T-cell (primary cell): ENCODE measurements at places on chromosomes 2 and 18.

DNA sequence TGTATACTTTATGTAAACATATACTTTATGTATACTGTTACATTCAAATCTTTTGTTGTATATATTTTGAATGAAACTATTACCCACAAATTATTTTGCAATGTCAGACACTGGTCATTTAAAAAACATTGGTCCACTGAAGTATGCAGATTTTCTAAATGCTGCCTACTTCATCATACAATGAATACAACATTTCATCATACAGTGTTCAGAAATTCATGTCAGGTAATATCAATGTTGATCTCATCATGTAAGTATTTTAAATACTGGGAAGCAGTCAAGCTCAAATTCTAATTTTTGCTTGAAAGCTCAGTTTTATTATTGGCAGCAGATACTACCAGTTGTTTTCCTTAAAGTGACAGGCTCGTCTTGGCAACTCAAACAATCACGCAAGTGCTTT is 2.9 kb upstream of the STAT4 start:
- no peak for DNase-seq

DNA sequence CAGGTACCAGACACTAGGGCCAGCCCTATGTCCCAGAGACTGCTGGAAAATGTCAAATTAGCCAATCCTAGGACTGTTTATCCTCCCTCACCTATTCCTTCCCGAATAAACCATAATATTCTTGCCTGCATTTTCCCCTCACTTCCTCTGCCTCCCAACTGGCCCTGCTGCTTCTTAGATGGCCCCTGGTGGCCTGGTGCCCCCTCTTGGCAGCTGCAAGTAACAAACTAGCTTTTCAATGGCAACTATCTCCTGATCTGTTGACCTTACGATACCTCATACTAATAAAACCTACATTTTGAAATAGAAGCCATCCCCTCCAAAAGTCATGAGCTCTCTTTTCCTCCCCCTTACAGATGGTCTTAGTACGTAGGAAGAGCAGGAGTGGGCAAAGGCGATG is 132.0 kb downstream of the ALPK2 start:
- no peak for DNase-seq

- no peak for DNase-seq
These were observed 1.5 kb downstream of the EXOC6B start for GRCh38 chr2:72824224-72824842.

DNA sequence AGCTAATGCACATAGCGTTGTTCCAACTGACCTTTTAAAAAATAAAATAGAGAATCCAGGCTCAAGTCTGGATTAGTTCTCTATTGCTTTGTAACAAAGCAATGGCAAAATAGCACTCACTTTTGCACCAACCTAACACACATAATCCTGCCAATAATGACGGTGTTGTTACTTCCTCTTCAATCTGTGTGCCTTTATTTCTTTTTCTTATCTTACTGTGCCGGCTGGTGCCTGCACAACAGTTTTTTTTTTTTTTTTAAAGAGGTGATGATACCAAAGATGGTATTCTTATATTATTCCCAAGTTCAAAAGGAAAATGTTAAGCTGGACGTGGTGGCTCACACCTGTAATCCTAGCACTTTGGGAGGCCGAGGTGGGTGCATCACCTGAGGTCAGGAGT is 3.4 kb downstream of the PLB1 start:
- DNase-seq: no peak

- no peak for DNase-seq
These were observed 503.4 kb upstream of the VRK2 start for GRCh38 chr2:57543211-57543610.

GRCh38 chr2:118309257-118309945 is 221.1 kb downstream of the INSIG2 start:
- no peak for DNase-seq

- no peak for DNase-seq
These were observed 21.7 kb upstream of the BAZ2B start for GRCh38 chr2:159637988-159638501.

GRCh38 chr2:181121996-181122395 is 141.6 kb downstream of the UBE2E3 start:
- DNase-seq: no peak

DNA sequence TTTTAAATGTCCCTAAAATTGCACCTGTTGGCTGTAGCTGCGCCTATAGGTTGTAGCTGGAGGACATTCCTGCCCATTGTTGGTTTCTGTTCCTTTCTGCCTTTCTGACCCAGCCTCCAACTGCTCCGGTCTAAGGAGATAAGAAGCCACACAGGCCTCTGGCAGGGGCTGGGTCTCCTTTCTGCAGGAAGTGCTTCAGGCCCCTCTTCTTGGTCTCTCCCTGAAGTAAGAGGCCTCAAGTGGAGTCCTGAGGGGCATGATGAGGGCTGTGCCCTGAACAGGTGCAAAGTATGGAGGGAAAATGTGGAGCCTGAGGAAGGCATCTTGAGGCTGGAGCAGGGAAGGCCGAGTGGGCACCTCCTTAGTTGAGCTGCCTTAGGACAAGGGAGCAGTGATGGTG is 10.4 kb upstream of the SFTPB start:
- no peak for DNase-seq

GRCh38 chr2:45049569-45050336 is 40.5 kb upstream of the SIX2 start:
- no peak for DNase-seq

DNA sequence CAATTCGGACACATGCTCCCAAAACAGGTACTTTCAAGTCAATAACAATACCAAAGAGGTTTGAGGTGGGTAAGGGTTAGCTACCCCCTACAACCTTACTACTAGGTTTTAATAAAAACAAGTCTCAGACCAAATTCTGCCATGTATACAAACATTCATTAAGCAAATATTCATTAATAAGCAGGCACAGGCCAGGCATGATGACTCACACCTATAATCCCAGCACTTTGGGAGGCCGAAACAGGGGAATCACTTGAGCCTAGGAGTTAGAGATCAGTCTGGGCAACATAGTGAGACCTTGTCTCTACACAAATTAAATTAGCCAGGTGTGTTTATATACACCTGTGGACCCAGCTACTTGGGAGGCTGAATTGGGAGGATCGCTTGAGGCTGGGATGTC is 11.7 kb upstream of the ELAC1 start:
- DNase-seq: no peak

GRCh38 chr2:158837645-158838044 is 42.5 kb downstream of the DAPL1 start:
- DNase-seq: no peak

- DNase-seq: no peak
These were observed 210.1 kb downstream of the ZNF521 start for GRCh38 chr18:25141886-25142285.

DNA sequence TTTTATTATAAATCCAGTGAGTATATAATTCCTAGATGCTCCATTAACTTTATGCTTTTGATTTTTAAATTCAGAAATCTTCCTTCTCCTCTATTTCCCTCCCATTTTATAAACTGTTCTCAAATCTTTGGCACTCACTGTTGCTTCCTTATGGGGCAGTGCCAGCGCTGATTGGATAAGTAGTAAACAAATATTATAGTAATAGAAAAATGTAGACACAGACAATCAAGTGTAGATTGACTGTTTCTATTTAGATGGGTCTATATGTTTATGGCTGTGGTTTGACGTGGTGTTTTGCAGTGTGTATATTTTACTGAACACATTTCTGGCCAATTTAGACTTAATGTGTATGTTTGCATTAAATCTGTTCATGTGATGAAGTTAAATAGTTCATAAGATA is 36.6 kb downstream of the LYPD6B start:
- DNase-seq: no peak

GRCh38 chr2:221134718-221135117 is 437.4 kb downstream of the EPHA4 start:
- no peak for DNase-seq

DNA sequence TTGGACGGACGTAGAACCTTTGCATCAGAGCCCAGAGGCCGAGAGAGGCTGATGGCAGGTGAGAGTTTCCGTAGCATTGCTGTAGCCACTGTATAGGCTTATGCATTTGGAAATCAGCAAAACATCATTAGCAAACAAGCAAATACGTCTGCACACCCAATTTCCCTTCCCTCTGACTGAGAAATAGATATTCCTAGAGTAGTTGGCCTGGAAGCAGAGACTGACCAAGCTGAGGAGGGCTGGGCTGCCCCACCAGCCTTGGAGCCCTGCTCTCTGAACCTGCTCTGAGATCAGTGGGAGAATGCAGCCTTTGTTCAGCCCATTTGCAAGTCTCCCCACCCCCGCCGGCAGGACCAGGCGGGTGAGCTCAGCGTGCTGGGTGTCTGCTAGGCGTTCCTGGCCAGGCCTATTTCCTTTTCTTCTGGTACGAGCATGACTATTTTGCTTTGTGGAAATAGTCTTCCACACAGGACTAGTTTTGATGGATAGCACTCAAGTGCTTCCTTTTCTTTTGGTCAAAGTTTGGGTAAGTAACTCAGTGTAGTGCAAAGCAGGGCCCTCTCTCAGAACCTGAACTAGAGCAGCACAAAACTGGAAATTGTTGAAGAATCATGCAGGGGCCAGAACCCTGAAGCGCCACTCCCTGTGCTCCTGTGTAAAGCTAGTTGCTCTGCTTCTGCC is 21.9 kb upstream of the RNF149 start:
- peak; percentile 30 for DNase-seq

GRCh38 chr2:112244854-112245253 is 10.0 kb downstream of the ZC3H8 start:
- DNase-seq: no peak

DNA sequence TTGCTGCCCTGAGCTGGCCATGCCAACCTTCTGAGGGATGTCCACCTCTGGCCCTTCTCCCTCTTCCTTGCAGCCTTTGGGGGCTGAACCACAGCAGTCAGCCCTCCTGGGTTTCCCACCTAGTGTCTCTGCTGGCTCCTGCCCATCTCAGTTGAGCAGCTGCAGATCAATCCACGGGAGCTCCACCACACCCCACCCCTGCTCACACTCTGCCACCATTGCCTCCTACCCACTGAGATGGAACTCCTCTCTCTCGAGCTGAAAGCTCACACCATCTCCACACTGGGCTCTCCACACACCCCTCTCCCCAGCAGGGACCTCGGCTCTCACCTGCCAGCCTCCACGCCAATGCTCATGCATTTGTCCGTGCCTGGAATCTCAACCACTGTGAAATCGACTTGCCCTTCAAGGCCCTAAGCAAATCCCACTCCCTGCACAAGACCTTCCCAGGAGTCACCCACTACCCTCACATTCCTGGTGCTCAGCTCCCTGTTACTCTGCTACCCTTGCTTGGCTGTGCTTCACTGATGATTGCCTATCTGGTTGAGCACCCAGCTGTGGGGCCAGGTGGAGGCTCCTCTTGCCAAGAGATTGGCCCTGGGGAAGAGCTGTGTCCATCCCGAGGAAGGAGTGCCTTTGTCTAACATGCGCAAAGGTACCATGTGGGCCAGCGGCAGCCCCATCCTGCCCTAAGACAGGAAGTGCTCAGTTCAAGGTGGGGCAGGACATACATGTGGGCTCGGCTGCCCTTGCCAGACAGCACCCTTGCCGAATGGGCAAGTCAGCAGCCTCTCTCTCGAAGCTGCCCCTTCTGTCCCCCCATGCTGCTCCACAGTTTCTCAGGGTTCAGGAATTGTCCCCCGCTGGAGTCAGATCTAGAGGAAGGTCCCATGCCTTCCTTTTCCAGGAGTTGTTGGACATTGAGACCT is 208.7 kb downstream of the CYP26B1 start:
- DNase-seq: no peak

DNA sequence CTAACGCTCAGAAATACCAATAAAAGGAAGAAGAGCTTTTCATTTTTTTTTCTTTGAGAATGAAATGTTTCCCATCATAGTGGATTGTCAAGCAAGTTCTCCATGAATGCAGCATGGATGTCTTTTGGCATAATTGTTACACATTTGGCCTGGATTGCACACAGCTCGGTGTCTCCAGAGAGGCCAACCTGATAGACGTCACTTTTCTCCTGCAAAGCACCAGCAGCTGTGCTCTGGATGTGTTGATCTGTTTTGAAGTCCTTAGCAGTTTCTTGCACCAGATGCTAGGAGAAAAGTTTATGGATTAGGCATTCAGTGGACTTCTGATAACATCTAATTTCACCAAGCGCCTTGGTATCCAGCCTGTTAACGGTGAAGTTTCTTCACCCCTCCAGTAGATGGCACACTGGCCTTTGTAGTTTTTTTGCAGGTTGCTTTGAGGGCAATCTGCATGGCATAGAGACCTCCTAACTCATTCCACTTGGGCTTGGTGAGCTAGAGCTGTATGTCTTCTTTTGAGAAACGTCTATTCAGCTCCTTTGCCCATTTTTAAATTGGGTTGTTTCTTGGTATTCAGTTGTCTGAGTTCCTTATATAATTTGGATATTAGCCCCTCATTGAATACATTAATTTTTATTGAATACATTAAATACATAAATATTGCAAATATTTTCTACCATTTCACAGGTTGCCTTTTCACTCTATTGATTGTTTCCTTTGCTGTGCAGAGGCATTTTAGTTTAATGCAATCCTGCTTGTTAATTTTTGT is 59.7 kb downstream of the PTH2R start:
- no peak for DNase-seq
